ENCODE measurements at places on chromosomes 16 and 17.

GRCh38 chr17:82848022-82848592 is 8.3 kb upstream of the ZNF750 start:
- H3K4me3 ChIP-seq = peak overlapping the region; percentile 22
- peak; percentile 78 for ATAC-seq
- H3K27me3 ChIP-seq = no peaks in the 10 kb centered on the region
- no peaks in the 10 kb centered on the region for H3K36me3 ChIP-seq

DNA sequence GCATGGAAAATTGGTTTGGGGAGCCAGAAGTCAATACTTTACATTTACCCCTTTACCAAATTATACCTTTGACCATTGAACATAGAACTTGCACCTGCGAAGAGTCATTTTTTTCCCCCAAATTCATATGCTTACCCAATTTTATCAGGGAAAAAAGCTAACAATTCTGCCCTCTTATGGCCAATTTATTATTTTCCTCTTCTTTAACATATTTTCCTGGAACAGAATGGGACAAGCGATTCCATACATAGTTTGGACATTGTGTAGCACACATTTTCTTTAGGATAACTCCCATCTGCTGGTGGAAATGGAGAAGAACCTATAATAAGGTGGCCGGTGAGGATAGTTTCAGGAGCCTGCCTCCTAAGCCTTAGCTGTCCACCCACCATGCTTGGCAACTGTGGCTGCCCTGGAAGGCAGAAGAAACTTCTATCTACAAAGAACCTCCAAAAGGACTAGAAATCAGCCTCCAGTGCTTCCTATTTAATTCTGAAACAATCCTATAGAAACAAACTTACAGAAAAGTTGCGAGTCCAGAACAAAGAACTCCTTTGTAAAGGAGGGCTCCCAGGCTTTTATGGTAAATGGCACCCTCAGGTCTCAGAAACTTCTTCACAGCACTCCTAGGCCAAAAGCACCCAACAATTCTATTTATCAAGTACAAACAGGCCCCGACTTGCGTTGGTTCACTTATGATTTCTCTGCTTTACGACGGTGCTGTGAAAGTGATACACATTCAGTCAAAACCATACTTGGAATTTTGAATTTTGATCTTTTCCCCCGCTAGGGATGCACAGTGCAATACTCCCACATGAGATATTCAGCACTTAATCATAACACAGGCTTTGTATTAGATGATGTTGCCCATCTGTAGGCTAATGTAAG is 64.1 kb upstream of the CACNG4 start:
- H3K36me3 ChIP-seq = no peaks in the 10 kb centered on the region
- peaks cover 12% of the 10 kb centered on the region for H3K27me3 ChIP-seq
- no peaks in the 10 kb centered on the region for H3K4me1 ChIP-seq
- no peak for ATAC-seq
- H3K4me3 ChIP-seq = no peak overlapping the region

DNA sequence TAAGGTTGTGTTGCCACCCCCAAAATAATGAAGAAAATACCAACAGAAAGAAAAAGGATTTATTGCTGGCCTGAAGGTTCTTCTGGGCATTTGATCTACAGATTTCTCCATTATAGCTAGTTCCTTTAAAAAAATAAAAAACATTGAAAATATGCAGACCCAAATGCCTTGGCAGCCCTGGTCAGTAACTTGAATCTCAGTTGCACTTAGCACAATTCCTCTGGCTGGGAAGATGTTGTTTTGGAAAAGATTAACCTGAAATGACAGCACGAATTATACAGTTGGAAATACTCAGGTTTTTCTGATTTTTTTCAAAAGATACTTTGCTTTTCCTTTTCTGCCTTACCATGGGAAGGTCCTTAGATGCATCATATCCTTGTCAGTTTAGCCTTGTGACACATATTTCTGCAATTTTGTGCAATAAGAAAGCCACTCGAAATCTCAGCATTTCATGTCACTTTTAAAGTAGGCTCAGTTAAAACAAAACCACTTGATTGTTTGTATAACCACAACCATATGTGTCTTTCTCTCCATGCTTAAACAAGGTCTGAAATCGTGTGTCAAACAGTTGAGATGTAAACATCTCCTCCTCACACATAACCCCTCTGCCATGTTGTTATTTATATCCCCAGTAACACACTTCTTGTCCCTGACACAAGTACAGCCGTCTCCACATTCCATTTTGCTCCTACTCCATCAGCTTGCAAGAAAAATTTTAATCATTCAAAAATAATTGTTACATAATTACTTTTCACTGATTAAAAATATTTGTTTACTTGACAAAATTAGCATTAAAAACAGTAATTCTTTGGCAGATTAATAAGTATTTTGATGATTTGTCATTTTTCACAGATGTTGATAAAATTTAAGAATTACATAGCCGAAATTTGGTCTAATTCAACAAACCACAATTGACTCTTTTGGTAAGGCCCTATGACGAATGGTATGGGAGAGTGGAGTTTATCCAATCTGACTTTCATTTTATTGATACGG is 61.1 kb downstream of the SIAH1 start:
- ATAC-seq = no peak
- no peak overlapping the region for H3K4me3 ChIP-seq
- H3K4me1 ChIP-seq = peaks cover 9% of the 10 kb centered on the region

DNA sequence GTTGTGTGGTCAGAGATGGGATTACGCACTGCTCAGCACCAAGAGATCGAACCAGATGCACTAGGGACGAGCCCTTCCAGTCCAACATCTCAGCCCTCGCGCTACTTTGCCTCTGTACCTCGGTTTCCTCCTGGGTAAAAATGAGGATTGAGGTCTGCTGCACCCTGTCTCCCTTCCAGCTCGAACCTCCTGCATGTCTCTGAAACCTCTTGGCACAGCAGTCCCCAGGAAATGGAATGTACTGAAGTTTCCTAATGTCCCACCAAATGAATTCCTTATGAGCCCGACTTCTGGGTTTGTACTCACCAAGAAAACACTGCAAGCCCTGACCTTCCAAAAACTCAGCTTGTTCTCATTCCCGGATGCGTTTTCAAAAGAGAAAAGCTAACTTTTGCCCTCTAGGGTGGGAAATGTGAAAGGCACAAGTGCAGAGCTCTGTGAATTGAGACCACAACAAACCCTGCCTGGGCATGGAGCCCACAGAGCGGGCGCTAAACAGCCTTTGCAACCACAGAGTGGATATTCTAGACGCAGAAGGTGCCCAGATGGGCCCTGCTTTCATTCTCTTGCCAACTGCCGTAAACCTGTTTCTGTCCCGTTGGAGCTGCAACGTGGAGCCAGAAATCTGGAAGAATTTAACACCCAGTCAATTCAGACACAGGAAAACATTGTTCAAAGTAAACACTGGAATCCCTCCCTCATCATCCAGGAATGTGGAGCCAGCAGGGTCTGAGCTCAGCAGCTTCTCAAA is 10.3 kb downstream of the CDRT4 start:
- H3K27me3 ChIP-seq = no peaks in the 10 kb centered on the region
- no peak overlapping the region for H3K4me3 ChIP-seq
- peaks cover 16% of the 10 kb centered on the region for H3K36me3 ChIP-seq

DNA sequence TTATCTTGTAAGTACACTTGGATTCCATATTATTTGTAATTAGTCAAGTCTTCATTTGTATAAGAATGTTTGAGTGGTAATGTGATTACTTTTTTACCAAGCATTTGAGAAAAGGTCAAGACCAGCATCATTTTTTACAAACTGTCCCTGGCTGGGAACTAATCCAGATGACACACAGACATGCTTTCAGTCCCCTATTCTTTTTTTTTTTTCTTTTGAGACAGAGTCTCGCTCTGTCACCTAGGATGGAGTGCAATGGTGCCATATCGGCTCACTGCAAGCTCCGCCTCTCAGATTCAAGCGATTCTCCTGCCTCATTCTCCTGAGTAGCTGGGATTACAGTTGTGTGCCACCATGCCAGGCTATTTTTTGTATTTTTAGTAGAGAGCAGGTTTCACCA is 4.5 kb downstream of the DERL2 start:
- no peak for ATAC-seq
- H3K36me3 ChIP-seq = peaks cover 98% of the 10 kb centered on the region
- peaks cover 24% of the 10 kb centered on the region for H3K4me1 ChIP-seq
- no peak overlapping the region for H3K4me3 ChIP-seq
- H3K27ac ChIP-seq = no peak overlapping the region
- H3K27me3 ChIP-seq = no peaks in the 10 kb centered on the region

DNA sequence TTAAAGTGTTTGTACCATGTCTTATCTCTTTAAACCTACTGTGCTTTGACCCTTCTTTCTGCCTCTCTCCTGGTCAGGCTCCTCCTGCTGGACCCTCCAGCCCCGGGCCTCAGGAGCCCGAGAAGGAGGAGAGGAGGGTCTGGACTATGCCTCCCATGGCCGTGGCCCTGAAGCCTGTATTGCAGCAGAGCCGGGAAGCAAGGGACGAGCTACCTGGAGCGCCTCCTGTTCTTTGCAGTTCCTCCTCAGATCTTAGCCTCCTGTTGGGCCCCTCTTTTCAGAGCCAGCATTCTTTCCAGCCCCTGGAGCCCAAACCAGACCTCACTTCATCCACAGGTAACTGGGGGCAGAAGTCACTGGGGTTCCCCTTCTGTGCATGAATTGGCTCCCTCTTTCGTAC is 13.6 kb downstream of the CNTROB start:
- H3K27me3 ChIP-seq = no peaks in the 10 kb centered on the region
- no peaks in the 10 kb centered on the region for H3K4me1 ChIP-seq
- no peak for ATAC-seq
- no peak overlapping the region for H3K27ac ChIP-seq
- no peak overlapping the region for H3K4me3 ChIP-seq
